Activated CD4-positive, alpha-beta T cell treated with anti-CD3 and anti-CD28 coated beads, Interleukin-2, amount 50 U/mL, for 48 hours (primary cell): ENCODE measurements at places on chromosomes 6 and 20.
A peak's percentile ranks its signal among the peaks of the same experiment; 100 is the strongest.

DNA sequence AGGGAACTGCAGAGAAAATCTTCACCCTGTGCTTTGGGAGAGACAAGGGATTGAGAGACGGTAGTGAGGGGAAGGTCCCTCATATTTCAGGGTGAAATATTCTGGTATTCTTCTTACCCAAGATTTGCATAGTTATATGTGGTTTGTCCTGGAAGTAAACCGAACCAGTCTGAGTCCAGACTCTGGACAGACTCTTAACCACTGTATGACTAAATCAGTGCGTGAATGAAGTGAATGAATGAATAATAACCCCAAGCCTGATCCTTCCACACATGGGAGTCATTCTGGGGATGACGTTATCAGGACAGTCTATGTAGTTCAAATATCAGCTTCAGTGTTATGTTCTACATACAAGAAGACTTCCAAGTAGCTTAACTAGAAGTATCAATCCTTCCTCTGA is 690.7 kb downstream of the KIF16B start:
- no peak for DNase-seq

DNA sequence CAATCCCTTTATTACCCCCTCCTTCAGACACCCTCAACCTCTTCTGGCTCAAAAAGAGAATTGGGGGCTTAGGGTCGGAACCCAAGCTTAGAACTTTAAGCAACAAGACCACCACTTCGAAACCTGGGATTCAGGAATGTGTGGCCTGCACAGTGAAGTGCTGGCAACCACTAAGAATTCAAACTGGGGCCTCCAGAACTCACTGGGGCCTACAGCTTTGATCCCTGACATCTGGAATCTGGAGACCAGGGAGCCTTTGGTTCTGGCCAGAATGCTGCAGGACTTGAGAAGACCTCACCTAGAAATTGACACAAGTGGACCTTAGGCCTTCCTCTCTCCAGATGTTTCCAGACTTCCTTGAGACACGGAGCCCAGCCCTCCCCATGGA is 2.2 kb downstream of the TNF start:
- DNase-seq, result no peak

GRCh38 chr6:56220078-56220477 is 27.3 kb downstream of the COL21A1 start:
- DNase-seq, result no peak

DNA sequence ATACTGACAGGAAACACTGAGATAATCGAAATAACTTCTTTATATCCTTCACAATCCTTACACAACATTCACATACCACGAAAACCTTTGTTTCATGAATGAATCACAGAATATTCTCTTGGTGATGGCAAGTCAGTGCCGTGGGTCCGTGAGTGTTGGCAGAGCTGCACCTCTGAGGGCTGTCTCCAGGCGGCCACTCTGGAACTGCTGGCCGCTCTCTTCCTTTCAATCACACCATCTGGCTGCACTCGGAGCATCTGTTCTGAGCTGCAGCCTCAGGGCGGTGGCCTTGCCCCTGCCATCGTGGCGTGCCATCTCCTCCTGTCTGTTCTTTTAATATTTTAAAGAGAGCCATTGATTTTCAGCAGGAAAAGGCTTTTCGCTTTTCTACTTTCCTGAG is 129.4 kb upstream of the AFDN start:
- DNase-seq, result no peak

GRCh38 chr20:50357783-50358161 is 152.4 kb upstream of the PTPN1 start:
- no peak for DNase-seq

- no peak for DNase-seq
These were observed 89.5 kb upstream of the AKIRIN2 start for GRCh38 chr6:87791485-87791884.

DNA sequence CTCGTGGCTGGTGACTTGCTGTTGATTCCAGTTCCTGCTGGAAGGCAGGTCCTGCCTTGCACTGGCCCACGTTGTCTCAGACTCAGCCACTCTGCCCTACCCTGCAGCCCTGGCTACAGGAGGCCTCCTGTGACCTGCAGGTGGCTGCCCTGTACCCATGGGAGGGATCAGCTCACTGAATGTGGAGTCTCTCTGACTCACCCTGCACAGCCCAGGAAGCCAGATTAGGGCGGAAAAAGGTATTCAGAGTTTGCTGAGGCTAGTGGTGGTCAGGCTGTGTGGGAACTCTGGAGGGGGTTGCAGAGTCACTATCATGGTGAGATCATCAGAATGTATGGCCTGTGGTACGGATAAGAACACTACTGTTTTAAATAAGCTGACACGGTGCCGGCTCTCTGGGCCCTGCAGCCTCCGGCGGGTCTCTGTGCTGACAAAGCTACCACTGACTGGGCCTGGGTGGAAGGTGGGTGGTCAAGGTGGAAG is 24.7 kb upstream of the PYGB start:
- DNase-seq, result peak; percentile 56

DNA sequence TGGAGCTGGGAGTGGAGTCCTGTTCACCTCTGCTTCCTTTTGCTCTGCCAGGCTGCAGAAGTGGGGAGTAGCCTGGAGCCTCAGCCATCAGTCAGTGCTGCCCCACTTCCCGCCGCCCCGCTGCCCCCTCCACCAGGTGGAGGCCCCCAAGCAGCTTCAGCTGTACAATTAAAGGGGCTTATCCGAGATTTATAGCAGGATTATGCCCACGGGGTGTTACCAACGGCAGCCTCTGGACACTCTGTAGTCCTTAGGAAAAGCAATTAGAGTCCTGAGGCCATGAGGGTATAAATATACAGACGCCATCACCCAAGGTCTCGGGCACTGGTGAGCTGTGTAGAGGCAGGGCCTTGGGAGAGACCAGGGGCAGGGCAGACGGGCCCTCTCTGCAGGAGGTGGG is 55.4 kb downstream of the GRM4 start:
- no peak for DNase-seq

- DNase-seq, result no peak
These were observed 118.1 kb upstream of the PRDM1 start for GRCh38 chr6:105967917-105968602.

GRCh38 chr6:14606353-14606752 is 488.8 kb downstream of the CD83 start:
- DNase-seq, result no peak

DNA sequence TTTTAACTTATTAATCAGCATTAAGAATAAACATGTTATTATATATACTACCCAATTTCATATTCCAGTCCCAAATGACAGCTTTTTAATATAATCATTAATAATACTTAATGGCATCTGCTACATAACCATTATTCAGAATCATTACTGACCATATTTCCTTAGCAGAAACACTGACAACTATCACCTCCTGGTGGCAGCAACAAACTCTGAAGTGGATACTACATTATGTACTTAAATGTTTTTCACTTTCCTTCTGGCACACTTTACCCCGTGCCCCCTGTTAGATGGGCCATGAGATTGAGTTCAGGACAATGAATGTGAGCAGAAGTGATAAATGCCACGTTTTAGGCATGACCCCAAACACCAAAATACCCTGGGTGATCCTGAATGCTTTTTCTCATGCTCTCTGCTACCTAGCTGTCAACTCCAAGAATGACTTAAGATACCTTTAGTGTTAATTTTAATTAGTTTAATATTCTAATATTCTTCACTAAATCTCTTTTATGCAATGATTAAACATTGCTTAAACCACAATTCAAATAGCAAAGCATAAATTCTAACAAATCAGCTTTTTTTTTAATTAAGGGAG is 77.1 kb downstream of the LMBRD1 start:
- DNase-seq, result no peak
